ENCODE measurements at places on chromosomes 7 and 10. TPM values are rescaled to one million over a fixed set of nuclear protein-coding genes. Genes with fewer than 3 reads are reported as not detected.
A peak's percentile ranks its signal among the peaks of the same experiment; 100 is the strongest.

IDI2 gene
- not detected for total RNA-seq

CAMK2B gene
- not detected for total RNA-seq

DNA sequence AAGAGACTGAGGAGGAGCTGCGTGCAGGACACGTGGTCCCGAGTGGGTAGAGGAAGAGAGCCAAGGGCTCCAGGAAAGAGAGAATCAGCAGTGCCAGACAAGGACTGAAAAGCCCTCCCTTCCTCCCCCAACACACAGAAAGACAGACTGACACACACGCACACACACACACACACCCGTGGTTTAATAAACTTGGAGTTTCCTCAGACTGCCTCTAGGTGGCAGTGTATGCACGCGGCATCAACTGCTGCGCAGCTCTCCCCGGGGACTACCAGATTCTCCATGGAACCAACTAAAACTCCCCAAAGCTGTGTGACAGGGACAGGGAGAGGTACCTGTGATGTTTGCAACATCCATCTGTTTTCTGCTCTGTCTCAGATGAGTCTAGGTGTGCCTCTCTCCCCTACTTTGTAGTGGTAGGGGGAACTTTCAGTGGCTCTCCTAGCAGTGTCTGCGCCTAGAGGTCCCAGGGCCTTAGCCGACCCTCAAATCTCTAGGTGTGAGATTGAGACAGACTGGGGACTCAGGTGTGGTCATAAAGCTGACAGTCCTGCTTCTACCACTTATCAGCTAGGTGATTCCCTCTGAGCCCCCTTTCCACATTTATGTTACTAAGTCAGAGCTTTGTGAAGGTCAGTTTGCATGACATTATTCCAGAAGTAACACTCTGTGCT, 9.3 kb upstream of the TSPAN14 start:
- peak; percentile 60 for DNase-seq

GRCh38 chr7:114629762-114630161, 215.1 kb downstream of the FOXP2 start:
- DNase-seq, result no peak

DNA sequence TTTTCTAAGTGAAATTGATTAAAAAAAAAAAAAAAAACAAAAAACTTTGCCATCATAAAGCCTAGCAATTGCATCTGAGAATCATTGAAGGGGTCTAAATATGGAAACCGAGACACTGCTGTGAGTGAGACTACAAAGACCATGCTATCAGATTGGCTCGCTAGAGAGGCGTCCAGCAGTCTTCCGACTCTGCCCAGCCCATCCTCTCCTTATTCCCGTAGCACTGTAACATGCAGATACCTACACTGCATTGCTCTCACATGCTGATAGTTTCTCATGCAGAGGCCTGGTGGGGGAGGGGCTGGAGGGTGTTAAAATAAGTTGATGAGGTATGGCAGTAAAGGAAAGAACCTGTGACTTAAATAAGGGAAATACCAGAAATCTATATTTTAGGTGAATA, 130.7 kb downstream of the NRF1 start:
- no peak for DNase-seq

GRCh38 chr7:139829025-139829774, at the start of gene TBXAS1:
TSS of gene TBXAS1 (plus strand) at chr7:139829264. CDS start at chr7:139829391, 127 bp downstream.
- peak; percentile 47 for DNase-seq

GRCh38 chr7:130334274-130334673, 10.3 kb upstream of the CPA5 start:
- no peak for DNase-seq

DNA sequence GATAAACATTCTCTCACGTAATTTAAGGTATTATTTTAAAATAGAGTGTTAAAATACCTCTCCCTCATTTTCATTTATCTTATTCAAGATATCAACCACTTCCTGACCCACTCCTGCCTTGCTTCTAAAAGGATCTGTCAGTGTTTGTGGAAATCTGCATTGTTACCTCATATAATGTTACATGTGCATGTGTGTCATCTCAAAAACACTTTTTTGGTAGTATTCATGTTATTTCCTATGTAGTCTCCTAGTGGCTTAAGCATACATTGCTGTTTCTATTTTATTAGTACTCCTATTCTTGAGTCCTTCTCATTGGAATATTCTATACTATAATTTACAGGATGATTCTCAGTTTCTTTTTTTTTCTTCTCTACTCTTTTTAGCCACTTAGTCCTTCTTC, 1360.7 kb upstream of the CELF2 start:
- DNase-seq, result no peak

DNA sequence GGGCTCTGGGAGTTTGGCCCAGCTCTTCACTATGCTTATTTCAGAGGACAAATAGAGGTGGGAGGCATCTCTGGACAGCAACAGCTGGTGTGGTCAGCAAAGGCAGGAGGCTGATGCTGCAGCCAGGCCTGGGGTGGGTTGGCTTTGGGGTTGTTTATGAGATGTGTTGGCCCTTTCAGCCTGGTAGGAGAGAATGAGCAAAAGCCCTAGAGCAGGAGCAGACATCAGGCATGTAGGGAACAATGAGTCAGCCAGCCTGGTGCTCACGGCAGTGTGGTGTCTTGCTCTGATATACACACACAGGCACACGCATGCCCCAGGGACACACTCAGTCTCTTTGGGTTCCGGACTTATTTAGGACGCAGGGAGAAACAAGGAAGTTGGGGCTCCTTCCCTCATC, 157.1 kb downstream of the PRKCQ start:
- no peak for DNase-seq

TBC1D12 gene
- total RNA-seq, result 0.42 TPM

CRTAC1 gene
- not detected for total RNA-seq

CTAGE15 gene
- total RNA-seq, result 0.47 TPM

DNA sequence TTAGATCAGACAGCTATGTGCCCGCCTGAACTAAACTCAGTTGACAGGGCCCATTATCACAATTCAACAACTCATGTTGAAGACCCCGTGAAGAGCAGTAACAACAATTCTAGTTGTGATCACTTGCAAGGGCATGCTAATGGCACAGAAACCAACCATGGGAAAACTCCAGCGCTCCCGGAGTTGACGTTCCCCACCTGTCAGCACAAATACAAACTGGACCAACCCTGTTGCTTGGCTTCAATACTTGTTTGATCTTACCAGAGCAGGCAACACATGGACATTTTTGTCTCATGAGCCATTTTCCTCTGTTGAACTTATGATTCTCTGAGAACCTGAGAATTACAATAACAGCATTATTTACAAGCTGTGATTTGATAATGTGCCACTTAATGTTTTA, 119.0 kb upstream of the LANCL2 start:
- no peak for DNase-seq

GRCh38 chr10:24318517-24318916, 109.6 kb downstream of the KIAA1217 start:
- no peak for DNase-seq

NAT16 gene
- not detected for total RNA-seq

DNA sequence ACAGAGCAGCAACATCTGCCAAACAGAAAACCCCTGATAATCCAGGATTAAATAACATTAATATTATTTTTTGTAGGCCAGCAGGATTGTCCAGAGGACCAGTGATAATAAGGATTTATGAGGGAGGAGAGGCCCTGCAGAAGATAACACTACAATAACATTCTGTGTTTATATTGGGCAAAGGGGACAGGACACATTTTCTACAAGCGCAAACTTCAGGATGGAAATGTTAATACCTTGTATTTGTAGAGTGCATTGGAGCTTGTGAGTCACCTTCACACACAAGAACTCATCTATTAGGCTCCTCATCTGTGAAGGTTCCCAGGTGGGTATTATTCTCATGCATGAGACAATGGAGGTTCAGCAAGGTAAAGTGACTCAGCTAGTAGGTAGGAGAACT, 51.0 kb downstream of the BAMBI start:
- DNase-seq, result no peak

DNA sequence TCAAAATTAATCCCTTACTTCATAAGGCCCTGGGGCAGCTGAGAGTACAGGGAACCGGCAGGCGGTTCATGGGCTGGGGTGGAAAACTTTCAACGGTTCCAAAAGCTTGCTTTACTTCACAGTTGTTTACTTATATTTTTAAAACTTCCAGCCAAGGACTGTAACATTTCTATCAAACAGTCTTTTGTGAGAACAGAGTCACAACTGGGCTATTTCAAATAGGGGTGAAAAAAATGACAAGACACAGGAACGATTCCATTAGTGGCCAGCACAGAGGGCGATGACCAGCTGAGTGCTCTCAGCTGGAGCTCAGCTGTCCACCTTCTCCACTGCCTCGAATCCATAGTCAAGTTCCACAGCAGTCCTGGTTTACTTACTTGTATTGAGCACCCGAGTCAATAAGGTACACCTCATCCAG, 48.2 kb downstream of the XPNPEP1 start:
- DNase-seq, result no peak

GJD4 gene
- total RNA-seq, result not detected

- no peak for DNase-seq
Measured at GRCh38 chr7:89988074-89988473, 166.2 kb upstream of the STEAP1 start.

MTERF1 gene
- total RNA-seq, result 11.0 TPM

DNA sequence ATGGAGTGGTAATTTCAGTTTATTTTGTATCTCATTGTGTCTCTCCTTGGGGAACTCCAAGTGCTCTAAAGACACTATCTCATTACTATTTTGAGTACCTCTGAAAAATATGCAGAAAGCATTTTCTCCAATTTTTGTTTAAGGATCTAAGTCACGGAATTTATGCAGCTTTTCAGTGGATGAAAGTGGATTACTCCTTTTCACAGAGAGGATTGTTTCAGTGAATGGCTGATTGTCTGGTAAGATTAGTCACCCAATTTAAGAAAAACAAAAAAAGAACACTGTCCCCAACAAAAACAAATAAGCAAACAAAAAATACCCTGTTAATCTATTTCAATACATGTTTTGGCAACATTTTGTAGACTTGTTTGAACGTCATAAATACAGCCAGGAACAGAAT, 338.3 kb upstream of the TEX47 start:
- no peak for DNase-seq

DNA sequence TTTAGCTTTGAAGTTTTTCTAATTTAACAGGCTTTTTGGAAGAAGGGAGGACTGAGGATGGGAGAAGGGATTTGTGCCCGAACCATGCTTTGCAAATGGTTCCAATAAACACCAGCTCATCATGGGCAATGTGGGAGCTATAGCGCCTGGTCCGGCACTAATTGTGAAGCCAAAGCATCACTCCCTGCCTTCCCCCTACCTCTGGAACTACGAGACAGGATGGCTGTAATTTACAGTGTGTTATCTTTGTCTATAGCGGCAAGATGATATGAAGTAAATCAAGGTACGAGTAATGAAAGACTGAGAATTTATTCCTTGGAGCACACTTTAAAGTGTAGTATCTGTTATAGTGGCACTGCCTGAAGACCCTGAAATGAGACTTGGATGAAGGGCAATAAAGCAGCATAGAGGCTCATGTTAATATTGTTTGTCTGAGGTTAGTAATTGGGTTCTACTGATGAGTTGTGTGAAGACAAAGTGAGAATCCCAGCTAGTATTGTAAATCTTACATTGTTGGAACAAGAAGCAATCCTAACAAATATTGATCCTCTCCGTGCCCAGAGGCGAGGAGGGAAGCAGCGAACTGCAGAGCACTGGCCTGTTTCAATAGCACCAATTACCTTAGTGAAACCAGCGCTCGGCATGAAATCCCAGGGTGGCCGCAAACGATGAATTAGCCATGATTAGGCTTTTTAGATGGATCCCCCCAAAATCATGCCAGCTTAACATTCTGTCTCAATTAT, 507.1 kb downstream of the LRMDA start:
- DNase-seq, result no peak

GRCh38 chr10:117796130-117796745, 250.5 kb downstream of the RAB11FIP2 start:
- DNase-seq, result no peak

GRCh38 chr10:89428877-89429276, 14.5 kb downstream of the IFIT5 start:
- no peak for DNase-seq

GRCh38 chr10:112767156-112767555, 182.9 kb upstream of the TCF7L2 start:
- no peak for DNase-seq

GRCh38 chr7:77903597-77903996, 105.0 kb downstream of the PHTF2 start:
- no peak for DNase-seq

- DNase-seq, result no peak
Measured at GRCh38 chr10:35271086-35271858, 65.0 kb upstream of the CCNY start.

EMX2 gene
- total RNA-seq, result not detected

JCAD gene
- not detected for total RNA-seq

- DNase-seq, result no peak
Measured at GRCh38 chr7:134587750-134588149, 38.8 kb downstream of the AKR1B15 start.

GRCh38 chr10:50627896-50628295, 4.1 kb upstream of the SGMS1 start:
- no peak for DNase-seq

DNA sequence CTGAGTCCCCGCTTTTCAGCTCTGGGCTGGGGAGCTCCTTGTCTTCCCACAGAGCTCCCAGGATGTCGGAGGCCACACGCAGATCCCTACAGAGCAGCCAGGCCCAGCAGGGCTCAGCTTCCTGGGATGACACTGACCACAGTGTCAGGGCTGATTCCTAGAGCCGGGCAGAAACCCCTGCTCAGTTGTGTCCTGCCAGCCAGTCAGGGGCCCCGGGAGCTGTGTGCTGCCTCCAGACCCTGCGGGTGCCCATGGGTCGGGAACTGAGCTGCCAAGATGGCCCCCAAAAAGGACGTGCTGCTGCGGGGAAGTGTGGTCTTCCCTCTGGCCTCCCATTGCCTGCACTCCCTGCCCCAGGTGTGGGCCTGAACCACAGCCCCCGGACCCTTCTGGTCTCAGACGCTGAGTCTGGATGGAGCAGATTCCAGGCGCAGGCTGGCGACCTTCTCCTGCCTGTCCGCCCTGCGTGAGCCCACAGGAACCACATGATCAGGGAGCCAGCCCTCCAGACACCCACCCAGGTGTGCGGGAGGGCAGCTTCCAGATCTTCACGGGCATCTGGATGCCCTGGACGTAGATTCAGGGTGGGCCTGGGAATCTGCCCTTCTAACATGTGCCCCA, 217.4 kb downstream of the MAD1L1 start:
- no peak for DNase-seq

OR13A1 gene
- not detected for total RNA-seq

DNA sequence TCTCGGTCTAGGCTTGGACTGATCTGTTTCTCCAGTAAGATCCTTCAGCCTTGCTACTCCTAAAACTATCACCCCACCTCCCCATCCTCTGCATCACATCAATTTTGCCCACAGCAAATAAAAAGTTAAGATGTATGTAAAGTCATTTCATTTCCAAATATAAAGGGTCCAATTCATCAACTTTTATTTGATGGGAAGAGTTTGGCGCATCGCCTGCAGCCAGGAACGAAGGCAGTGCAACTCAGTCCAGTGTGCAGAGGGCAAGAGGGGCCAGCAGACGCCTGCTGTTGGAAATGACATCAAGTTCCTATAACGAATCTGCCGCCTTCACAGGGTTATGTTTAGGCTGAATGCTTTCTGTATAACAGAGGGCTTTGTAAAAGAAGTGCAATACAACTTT, 97.0 kb downstream of the SVIL start:
- DNase-seq, result no peak

- no peak for DNase-seq
Measured at GRCh38 chr10:108039821-108040584, 875.5 kb upstream of the SORCS1 start.
